ENCODE measurements at places on chromosomes 5 and 9.

DNA sequence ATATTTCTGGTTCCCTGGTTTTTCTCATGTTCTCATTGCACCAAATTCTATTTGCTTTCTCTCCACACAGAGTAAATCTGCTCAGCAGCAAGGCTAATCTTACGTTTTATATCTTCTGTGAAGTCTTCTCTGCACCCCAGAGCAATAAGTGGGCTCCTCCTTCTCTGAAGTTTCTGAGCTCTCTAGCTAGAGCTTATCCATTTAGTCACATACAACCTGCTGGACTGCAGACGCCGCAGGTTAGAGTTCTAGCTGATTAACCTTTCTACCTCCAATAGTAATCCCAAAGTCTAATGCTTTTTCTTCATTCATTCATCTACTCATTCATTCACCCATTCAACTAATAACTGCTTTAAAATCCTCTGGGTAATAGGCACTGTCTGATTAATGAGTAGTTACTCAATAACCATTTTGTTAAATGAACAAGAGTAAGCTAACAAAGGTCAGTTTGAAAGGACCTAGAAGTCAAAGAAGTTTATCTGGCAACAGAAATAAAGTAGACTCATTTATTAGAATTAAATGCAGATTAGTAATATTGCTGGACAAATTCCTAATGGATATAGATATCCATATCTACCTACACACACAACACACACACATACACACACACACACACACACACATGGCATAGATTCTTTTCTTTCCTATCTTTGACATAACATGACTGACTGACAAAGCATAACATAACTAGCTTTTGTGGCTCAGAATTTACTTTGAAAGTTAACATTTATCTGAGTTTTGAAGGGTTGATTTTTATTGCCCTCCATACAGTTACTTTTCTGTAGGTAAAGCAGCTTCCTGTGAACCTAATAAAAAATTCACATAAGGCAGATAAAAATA, 984.6 kb upstream of the SEMA6A start:
- DNase-seq: no peak

DNA sequence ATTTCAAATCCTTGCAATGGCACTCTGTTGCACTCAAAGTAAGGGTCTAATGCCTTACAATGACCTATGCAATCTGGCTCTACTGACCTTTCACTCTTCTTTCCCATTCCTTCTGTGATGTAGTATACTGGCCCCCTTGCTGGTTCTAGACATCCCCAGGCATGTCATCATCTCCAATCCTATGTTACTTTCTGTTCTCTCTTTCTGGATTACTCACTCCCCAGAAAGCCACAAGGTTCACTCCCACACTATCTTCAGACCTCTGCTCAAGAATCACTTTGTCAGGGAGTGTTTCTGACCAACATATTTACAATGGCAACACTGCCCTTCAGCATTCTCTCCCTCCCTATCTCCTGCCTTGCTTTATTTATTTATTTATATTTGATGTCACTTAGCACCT, 802.2 kb upstream of the WWC1 start:
- DNase-seq: no peak

DNA sequence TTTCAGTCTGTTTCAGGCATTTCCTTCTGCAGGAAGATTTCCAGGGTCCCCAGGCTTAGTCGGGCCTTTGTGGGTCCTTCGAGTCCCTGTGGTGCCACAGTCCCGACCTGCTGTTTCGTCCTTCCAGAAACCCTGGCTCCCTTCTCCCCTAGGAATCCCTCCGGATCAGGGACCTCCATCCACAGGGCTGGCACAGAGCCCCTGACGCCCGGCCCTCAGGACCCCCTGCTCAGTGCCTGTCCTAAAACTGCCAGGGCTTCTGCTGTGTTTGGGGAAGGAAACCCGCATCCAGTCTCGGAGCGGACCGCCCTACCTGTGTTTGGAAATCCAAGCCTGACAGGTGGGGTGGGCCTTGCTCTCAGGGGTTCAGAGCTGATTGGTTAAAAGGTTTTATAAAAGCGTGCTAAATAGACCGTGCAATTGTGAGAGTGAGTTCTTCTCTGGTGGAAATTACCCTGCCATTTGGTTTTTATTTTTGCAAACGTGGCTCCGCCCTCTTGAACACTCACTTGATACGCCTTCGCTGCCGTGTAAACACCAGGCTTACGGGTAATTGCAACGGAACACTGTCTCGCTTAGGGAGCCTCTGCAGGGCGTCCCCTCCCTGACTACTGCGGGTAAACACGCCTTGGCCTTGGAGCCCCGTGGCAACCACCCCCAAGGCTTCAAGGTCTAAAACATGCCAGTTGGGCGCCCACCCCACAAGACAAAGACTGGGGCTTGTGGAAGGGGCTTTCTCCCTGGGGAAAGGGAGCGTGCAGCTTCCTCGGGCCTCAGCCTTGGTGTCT, 121.2 kb downstream of the PHF2 start:
- no peak for DNase-seq

GRCh38 chr9:105535920-105536668, 21.8 kb upstream of the FKTN start:
- no peak for DNase-seq

GRCh38 chr9:18501949-18502348, 28.0 kb downstream of the ADAMTSL1 start:
- DNase-seq: no peak

- no peak for DNase-seq
These were observed 5.1 kb downstream of the MRPS2 start for GRCh38 chr9:135505406-135506187.

GRCh38 chr9:136985027-136985602, 2.3 kb downstream of the LCNL1 start:
- DNase-seq: no peak

- DNase-seq: no peak
These were observed 58.0 kb upstream of the SPATA31C2 start for GRCh38 chr9:88196142-88196790.

DNA sequence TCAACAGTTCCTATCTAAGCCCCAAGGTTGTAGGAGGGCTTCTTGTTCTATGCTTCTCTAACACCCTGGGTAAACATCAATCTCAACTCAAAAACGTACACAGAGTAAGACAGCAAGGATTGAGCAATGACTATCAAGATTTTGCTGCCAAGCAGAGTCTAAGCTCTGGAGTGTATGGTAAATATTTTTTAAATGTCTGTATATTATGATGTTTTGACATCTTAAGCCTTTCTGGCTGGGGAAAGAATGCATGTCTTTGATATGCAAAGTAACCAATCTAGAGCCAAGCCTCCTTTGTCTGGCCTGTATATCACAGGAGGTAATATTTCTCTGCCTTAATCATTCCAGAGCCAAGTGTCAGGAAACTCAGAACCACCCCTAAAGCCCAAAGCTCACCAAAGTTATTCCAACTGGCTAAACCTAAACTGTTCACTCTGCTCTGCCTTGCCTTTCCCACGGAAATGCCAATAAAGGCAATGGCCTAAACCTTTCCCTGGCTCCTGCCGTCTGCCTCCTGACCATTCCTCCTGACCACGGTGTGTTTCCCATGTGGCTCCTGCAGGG, 45.2 kb downstream of the YIPF5 start:
- DNase-seq: no peak

DNA sequence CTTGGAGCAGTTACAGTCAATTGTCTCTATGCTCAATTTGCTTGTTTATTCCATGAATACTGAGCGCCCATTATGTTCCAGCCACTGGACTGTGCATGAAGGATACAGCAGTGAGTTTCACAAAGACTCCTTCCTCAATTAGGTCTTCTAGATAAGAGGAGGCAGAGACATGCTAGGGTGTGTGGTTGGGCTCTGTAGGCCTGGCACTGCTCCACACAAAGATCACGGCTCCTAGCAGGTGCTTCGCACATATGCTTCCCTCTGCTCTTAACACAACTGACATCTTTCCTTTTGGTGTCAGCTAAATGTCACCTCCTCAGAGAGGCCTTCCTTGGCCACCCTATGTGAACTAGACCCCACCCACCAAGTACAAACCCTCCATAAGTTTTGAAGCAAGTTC, 10.9 kb downstream of the IL12B start:
- no peak for DNase-seq

DNA sequence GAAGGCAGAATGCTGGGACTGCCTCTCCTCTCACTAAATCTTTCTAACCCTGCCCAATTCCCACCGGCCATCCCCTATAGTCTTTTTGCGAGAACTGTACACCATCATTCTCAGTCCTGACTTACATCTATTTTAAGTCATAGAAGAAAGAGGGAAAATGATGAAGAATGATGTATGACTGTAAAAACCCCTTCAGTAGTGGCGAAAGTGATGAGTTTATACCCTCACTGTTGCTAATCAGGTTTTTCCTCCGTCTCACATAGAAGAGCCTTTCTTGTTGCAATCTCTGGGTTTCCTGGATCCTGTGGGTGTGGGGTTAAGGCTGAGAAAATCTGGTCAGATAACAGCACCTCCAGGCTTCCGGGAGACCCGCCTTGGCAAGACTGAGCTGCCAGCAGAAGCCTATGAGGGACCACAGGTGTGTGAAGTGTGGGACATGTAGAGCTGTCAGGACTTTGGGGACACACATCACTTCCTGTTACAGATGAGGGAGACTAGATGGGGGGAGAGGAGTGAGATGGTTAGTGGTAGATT, 147.1 kb upstream of the SLC12A2 start:
- DNase-seq: no peak

DNA sequence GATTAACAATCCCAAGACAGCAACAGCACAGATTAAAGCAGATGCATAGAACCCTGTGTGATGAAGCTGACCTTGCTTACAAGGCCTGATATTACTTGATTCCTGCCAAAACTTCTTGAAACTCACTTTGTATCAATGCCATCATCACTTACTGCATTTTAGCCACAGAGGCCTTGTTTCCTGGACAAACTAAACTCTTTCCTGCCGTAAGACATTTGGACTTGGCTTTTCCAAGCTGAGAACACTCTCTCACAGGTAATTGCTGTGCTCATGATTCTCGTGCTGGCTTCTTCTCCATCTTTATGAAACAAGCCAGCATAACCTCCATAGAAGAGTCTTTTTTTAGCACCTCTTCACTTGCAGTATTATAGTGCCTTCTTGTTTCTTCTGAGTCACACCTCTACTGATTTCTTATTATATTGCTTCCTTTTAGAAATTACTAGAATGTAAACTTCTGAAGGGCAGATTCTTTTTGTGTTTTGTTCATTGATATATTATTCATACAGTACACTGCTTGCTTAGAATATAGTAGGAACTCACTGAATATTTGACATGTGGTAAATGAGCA, 456.5 kb upstream of the ZNF608 start:
- no peak for DNase-seq

GRCh38 chr5:110386782-110387181, 339.7 kb downstream of the TMEM232 start:
- no peak for DNase-seq

DNA sequence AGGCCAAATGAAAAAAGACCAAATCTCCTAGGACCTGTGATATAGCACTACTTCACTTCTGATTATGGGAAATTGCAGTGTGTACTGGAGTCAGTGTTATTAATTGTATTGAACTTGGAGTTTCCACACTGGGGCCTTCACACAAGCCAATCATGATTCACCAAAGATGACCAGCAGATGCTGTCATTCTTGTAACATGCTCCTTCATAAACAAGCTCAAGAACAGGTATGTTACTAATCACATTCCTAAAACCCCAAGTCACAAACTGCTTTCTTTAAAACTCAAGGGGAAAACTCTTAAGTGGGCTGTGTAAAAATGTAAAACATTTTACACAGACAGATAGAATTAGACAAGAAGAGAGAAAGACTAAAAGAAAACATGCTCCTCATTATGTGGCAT, 5.6 kb downstream of the KLHL3 start:
- DNase-seq: no peak

DNA sequence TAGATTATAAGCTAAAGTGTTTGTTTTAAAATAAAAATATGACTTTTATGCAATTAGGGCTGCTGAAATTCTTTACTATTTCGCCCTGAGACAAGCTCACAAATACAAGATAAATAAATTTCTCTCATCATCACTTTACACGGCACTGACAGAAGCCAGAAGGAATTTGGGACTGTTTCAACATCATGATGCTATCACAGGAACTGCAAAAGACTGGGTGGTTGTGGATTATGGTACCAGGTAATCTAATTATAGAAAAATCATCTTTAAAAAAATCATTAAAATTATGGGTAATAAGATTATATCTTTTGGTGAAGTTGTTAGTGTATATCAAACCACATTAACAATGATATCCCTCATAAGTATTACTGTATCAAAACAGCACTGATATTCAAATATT, 95.0 kb downstream of the MAN2A1 start:
- DNase-seq: no peak

Data from smooth muscle cell of the brain vasculature (primary cell).